ENCODE measurements at places on chromosomes 1 and 21.

DNA sequence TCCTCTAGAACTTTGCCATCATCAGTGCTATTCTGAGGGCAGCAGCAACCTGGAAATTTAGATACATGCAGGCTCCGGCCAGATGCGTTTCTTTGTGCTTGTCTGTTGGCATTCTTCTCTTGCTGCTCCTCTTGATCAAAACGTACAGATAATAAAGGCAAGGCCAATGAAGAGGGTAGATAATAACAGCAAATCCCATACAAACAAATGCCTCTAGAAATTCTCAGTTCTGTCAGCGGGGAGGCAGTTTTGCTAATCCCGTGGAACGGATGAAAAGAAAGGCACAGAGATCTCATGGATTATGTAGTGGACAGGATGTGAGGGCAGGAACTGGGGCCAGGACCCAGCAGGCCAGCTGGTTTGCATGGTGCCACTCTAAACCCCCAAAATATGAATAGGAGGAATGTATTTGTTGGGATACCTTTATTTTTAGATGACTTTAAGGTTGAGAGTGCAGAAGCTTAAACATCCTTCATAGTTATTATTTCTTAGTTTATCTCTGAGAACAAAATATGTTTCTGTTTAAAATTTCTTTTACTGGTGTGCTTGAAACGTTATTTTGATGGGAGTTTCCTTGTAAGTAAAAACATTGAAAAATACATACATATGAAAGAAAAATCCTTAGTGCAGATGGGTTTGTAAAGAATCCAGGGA lies 1.5 kb downstream of the ITSN1 start:
- DNase-seq = no peak

GRCh38 chr21:33493756-33494155 lies 2.2 kb upstream of the DNAJC28 start:
- DNase-seq = no peak

DNA sequence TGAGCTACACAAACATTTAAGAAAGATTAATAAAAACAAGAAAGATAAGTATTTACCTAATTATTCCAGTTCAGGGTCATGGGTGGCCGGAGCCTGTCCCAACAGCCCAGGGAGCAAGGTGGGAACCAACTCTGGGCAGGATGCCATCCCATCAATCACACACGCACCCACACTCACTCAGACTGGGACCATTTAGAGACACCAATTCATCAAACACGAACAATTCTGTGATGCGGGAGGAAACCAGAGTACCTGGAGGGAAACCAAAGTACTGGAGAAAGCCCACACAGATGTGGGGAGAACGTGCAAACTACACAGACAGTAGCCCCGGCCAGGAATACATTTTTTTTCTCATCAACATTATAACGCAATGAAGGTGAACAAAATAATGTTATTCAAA lies 16.2 kb downstream of the WASF2 start:
- no peak for DNase-seq

DNA sequence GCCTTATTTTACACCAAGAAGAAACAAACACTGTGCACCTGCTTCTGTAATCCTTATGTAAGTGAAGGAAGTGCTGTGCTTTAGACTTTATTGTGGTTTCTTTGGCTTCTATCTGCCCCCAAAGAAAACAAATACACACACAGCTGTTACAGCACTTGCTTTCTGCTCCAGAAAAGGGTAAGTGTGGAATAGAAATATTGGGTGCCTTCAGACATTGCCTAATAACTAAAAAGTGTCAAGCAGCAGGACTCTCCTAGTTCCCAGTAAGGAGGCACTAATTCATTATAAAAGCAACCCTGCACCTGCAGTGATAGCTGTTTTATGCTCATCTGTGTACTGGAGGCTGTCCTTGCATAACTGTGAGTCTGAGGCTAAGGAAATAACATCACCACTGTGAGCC lies 23.4 kb upstream of the PRRX1 start:
- DNase-seq = no peak

DNA sequence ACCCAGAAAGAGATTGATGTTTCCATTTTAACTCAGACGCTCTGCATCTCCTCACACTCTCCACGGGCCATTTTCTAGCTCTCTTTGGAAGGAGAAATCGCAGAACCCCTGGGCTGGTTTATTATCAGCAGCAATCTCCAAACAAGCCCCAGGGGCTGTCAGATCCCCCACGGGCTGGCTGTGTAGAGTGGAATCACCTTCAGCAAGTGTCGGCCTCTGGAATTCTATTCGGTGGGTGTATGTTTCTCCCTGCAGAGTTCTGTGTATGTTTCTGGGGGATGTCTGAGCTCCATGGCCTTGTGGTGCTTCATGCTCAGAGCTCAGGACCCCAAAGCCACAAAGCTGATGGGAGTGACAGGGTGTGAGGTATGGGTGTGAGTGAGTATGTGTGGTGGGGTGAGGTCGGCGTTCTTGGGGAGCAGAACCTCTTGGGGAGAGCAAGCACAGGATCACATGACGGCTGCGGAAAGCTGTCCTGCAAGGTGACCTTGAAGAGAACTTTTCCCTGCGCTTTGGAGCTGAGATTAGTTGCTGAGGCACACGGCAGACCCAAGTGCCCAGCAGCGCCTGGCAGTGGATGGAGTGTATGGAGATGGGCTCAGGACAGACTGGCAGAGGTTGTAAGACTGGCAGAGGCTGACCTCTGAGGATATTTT lies 489 bp downstream of the ACOT11 start:
- no peak for DNase-seq

DNA sequence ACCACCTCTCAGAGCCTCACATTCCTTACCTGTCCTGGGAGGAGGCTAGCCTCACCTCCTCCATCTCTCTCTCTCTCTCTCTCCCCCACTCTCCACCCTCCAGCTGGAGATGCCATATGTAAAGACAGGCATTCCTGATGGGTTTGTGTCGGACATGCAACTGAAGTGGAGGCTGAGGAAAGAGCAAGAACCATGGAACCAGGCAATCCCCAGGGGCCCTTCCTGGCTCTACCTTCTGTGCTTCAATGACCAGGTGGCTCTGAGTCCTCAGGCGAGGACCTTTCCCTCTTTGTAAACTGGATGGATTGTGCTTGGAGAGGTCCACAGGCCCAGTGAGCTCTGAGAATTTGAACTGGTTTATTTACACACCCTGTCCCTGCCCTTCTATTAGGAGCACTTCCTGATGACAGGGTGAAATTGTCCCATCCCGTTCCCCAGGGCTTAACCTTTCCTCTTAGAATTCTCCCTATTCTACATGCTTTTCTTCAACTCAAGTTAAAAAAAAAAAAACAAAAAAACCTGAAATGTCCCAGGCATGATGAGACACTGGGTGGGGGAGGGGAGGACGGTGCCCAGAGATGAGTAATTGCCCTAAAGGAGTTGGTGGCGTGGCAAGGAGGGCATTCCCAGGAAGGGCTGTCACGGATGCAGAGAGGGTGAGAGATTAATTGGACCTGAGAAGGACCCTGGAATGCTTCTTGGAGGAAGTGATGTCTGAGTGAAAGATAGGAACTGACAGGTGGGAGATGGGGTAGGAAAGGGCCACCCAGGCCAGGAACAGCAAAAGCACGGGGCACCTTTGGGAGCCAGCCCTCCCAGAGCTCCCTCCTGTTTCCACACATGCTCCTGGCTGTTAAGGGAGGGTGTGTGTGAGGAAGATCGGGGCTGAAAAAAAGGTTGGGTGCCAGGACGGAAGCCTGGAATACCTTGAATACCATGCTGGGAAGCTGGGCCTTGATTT lies 50.2 kb upstream of the WASF2 start:
- DNase-seq = no peak

DNA sequence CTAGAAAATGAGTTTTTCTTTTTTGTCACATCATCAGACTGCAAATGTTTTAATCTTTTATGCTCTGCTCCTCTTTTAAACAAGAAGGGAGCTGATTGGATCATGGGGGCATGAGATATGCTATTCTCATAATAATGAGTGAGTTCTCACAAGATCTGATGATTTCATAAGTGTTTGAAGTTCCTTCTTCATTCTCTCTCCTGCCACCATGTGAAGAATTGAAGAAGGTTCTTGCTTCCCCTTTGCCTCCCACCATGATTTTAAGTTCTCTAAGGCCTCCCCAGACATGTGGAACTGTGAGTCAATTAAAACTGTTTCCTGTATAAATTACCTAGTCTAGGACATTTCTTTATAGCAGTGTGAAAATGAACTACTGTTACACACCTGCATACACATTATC lies 218.2 kb downstream of the NRIP1 start:
- DNase-seq = no peak

- DNase-seq = no peak
Observed at GRCh38 chr1:67747671-67748546, 62.9 kb downstream of the GADD45A start.

- no peak for DNase-seq
Observed at GRCh38 chr1:3614755-3615742, 3.7 kb upstream of the MEGF6 start.

- no peak for DNase-seq
Observed at GRCh38 chr1:230796626-230797025, 49.4 kb downstream of the CAPN9 start.

DNA sequence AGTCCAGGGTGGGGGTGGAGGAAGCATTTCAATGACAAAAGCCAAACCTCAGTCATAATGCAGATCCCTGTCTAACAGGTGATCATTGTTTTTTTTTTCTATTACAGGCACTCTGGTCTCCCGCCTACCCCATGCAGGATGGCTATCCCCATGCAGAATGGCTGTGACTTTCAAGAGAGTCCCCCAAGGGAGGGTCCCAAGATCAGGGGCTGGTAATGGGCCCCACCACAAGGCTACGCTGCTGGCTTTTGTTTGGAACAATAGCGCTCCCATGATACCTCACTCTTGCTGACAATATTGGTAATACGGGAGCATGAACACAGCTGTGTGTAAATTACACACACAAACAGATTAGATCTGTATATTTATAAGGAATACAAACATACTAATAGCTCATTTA lies 119.4 kb downstream of the SLC45A1 start:
- DNase-seq = no peak

DNA sequence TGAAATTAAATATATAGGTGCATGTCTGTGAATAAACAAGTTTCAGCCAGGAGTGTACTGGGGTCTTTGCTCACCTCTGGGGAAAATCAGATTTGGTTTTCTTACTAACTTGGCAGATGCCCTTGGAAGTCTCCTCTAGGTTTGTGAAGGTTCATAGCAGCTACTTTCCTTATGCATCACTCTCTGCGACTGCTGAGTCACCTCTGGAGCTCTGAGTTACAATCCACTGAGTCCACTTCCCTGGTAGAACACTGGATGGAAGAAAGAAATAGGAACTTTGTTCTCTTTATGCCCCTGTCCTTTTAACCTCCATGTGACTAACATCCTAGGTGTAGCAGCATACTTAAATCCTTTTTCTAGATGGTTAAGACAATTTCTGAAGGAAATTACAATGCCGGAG lies 4.4 kb upstream of the FASLG start:
- DNase-seq = no peak

GRCh38 chr1:186985889-186986491 lies 157.2 kb downstream of the PLA2G4A start:
- no peak for DNase-seq

DNA sequence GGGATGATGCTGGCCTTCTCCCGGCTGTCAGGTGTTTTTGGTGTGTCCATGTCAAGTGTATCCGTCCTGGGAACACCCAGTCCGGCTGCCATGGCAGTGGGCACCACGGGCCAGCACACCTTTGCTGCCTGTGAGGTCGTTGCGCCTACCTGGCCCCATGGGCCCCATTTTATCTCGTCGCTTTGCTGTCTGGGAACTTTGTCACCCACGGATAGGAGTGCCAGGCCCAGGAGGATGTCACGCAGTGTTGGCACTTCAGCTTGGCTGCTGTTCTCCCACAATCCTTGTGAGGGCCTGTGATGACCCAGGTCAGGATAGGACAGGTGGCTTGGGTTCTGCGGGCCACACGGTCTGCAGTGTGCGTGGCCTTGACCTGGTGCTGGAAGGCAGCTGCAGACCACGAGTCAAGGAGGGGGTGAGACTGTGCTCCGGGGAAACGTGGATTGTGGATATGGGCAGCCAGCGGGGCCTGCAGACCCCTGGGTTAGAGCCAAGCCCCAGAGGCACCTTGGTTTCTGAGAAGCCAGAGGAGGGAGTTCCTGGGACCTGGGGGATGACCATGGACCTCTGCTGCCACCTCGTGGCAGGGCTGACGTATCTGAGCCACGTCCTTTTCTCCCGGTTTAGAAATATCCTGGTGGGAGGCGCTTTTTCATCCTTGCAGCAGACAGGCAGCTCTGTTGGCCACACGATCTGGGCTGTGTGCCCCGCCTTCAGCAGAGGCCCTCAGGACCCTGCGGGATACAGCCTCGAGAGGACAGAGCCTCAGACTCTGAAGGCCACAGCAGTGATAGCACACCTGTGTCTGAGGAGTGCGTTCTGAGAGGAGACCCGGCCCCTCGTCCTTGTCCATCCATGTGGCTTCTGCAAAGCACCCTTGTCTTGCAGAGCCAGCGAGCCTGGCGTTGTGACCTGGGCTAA lies 161.1 kb upstream of the COL6A1 start:
- peak; percentile 61 for DNase-seq

GRCh38 chr1:14553711-14554110 lies 44.8 kb upstream of the KAZN start:
- no peak for DNase-seq

GRCh38 chr1:9080705-9081291 lies 11.4 kb upstream of the SLC2A5 start:
- no peak for DNase-seq

GRCh38 chr1:108913105-108913948 lies 36.5 kb downstream of the GPSM2 start:
- DNase-seq = no peak

- no peak for DNase-seq
Observed at GRCh38 chr1:144101397-144102045, 129.7 kb upstream of the FAM72C start.

DNA sequence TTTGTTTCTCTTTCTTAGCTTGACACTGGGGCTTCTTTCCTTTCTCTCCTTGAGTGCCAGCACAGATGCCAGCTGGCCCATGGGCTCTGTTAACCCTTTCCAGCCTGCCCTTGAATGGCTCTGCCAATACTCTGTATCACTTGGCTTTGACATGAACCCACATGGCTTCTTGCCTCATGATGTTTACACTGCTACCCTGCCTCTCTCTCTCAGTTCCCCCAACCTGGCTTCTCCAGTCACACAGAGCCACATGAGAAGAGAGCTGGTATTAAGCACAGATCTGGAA lies 262.4 kb downstream of the OMA1 start:
- DNase-seq = no peak

- no peak for DNase-seq
Observed at GRCh38 chr1:14784790-14785773, 186.6 kb downstream of the KAZN start.
